ENCODE measurements at places on chromosomes 12 and 14.

- no peak for DNase-seq
Measured at GRCh38 chr12:90390947-90391346, 564.0 kb downstream of the CCER1 start.

DNA sequence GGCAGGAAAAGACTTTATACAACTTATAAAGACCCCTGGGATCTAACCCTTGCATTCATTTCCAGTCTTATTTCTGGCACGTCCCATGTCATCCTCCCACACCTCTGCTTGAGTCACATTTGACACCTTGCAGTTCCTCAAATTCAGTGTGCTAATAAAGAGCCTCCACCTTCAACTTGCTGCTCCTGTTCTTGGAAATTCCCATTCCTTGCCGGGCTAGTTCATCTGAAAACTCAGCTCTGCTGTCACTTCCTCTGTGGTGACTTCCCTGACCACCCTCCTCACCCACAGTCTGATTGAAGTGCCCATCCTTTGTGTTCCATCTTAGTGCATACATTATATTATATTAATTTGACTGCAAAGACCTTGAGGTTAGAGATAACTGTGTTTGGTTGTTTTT is 37.4 kb upstream of the PSMA6 start:
- no peak for DNase-seq

GRCh38 chr12:65886996-65887395 is 62.7 kb downstream of the HMGA2 start:
- peak; percentile 47 for DNase-seq

DNA sequence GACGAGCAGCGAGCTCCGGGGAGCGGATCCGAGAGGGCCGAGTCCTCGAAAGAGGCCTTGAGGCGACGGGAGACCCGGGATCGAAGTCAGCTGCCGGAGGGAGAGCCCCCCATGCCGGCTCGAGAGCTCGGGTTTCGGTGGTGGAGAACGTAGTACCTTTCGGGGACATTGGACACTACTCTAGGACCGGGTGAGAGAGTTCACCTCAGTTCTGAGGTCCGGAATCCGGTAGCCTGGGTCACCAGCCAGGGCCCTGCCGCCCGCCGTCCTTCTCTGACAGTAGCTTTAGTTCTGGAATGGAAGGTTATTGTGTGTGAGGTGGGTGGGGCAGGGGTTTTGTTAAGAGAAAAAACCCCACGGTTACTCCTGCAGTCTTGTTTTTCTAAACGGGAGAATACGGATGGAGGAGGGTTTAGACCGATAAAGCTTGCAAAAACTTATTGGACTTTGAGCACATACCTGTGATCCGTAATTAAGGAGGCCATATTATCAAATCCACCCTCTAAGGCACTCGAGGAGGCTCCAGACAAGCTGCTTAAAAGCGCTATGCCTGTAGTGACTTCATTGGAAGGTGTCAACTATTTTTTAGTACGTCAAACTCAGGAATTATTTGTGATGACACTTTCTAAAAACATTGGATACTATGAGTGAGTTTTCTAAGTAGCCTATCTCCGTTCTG is 765 bp downstream of the SCYL2 start:
- no peak for DNase-seq

- DNase-seq = no peak
Measured at GRCh38 chr12:131112700-131113290, 159.1 kb downstream of the ADGRD1 start.

DNA sequence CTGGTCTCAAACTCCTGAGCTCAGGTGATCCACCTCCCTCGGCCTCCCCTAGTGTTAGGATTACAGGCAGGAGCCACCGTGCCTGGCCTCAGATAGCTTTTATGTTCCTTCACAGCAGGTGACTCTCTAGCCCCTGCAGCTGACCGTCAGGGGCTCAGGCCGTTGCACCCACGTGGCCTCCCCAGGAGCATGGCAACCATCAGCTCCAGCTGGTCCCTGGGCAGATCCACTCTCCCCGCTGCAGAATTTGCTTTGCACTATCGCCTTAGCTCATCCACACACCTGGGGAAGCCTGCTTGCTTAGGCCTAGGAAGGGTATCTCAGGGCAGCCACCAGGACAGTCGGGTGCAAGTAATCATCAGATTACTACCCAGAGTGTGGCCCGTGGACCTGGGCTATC is 62.6 kb downstream of the TSPAN9 start:
- DNase-seq = no peak

DNA sequence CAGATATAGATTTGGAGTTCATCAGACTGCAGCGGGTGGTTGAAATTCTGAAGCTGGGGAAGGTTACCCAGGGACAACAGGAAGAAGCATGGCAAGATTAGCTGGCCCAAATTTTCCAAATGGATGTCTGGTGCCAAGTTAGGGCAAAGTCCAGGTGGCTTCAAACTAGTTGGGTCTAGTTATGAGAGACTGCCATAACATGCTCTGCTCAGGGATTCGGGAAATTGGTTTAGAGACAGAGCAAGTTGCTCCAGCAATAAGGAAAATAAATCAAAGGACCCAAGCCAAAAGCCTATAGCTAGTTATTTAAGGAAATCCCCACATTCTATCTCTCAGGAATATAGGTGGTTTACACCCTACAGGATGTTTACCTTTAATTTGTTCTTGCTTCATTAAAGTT is 125.7 kb upstream of the BTG1 start:
- no peak for DNase-seq

DNA sequence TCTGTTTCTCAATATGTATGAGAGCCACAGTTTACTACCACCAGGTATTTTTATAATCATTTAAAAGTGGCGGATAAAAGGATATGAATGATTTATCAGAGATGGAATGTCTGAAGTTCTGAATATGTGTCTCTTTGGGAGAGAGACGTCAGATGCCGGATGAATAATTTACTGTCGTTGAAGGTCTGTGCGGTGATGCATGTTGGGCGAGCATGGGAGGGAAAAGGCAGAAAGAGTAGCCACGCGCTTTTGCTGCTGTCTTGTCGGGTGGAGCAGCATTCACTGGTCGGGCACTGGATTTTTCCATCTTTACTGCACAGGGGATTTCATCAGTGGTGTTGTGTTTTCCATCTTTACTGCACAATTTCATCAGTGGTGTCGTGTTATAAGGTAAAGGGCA is 65.6 kb downstream of the SYNE2 start:
- no peak for DNase-seq

DNA sequence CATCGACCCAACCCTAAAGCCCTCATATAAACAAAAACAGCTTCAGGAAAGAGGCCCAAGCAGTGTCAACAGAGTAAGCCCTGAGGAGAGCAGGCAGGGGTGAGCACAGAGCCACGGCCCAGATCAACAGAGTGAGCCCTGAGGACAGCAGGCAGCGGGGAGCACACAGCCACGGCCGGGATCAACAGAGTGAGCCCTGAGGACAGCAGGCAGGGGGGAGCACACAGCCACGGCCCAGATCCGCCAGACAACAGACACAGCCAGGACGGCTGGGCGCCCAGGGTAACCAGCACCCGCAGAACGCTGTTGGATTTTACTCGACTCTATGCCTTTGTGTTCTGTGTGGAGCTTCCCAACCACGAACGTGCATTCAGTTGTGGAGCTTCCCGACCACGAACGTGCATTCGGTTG is 15.0 kb downstream of the CCDC85C start:
- DNase-seq = no peak

- no peak for DNase-seq
Measured at GRCh38 chr14:91963465-91963864, 16.0 kb upstream of the FBLN5 start.

GRCh38 chr14:64238049-64238448 is 56.1 kb downstream of the ESR2 start:
- DNase-seq = no peak

- no peak for DNase-seq
Measured at GRCh38 chr12:46811185-46811584, 14.6 kb downstream of the SLC38A4 start.

DNA sequence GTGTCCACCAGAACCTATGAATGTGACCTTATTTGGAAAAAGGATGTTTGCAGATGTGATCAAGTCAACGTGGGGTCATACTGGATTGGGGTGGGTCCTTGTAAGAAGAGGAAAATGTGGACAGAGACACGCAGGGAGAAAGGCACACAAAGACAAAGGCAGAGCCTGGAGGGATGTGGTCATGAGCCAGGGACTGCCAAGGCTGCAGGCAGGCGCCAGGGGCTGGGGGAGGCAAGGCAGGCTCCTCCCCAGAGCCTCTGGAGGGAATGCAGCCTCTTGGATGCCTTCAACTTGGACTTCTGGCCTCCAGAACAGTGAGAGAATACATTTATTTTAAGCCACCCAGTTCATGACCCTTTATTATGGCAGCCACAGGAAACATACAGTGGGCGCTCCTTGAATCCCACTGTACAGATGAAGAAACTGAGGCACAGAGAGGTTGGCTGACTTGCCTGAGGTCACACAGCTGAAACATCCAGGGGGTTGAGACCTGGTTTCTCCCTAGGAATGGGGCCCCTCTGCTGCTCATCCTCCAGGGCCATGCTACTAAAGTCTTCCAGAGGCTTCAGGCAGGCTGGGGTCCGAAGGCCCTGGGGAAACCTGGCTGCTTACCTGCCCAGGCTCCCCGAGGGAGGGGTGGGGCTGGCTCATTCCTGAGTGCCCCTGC is 99.7 kb downstream of the RFLNA start:
- DNase-seq = no peak

- peak; percentile 41 for DNase-seq
Measured at GRCh38 chr14:61025251-61026223, 44.5 kb downstream of the SLC38A6 start.

- no peak for DNase-seq
Measured at GRCh38 chr12:67515679-67516340, 132.7 kb upstream of the DYRK2 start.

GRCh38 chr12:89661706-89662330 is 46.8 kb downstream of the ATP2B1 start:
- DNase-seq = no peak

DNA sequence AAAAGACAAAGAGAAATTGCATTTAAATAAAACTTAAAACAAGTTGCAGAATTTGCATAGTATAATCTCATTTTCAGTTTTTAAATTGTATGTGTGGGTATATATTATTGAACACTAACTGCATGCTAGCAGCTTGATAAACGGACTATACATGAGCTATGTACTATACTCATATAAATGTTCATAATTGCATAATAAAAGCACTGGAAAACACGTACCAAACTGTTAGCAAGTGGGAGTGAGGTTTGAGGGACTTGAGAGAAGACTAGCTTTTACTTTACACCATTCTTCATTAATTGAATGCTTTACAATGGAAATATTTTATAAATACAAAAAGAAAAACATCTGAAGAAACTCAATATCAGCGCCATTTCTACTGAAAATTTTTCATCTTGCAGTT is 32.2 kb upstream of the MDM1 start:
- no peak for DNase-seq

GRCh38 chr14:104141621-104142091 is 3.3 kb downstream of the KIF26A start:
- DNase-seq = no peak

DNA sequence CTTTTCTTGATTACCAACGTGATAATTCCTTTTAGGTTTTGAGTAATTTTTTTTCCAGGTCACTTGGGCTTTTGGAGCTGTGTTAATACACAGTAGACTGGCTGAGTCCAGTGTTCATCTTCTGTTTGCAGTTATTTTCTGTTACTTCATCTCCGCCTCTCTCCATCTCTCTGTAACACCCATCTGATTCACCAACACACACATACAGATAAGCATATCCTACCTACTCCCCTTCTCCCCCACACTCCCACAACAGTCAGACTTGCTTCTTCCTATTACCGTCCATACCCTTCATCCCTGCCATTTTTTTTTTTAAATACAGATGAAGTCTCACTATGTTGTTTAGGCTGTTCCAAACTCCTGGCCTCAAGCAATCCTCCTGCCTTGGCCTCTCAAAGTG is 72.7 kb upstream of the MANSC4 start:
- DNase-seq = no peak

- DNase-seq = peak; percentile 41
Measured at GRCh38 chr14:37232907-37233481, 35.3 kb downstream of the MIPOL1 start.

GRCh38 chr14:104155513-104155912 is 17.1 kb downstream of the KIF26A start:
- DNase-seq = no peak

- no peak for DNase-seq
Measured at GRCh38 chr14:100643426-100643825, 56.2 kb upstream of the BEGAIN start.

- no peak for DNase-seq
Measured at GRCh38 chr14:95345032-95345431, 25.3 kb upstream of the CLMN start.

GRCh38 chr14:60206837-60207533 is 41.8 kb upstream of the DHRS7 start:
- DNase-seq = no peak

Measured in HCT116 (cell line).